ENCODE measurements at places on chromosomes 16 and 17. TPM values are rescaled to one million over a fixed set of nuclear protein-coding genes. Genes with fewer than 3 reads are reported as not detected.

GRCh38 chr17:50217591-50217990, 16.2 kb upstream of the COL1A1 start:
- no peaks in the 10 kb centered on the region for H3K36me3 ChIP-seq
- H3K4me1 ChIP-seq = no peaks in the 10 kb centered on the region

- peaks cover 5% of the 10 kb centered on the region for H3K27me3 ChIP-seq
- no peak overlapping the region for H3K27ac ChIP-seq
- no peaks in the 10 kb centered on the region for H3K4me1 ChIP-seq
- DNase-seq = no peak
- H3K36me3 ChIP-seq = no peaks in the 10 kb centered on the region
Observed at GRCh38 chr17:73952082-73952479, 251.4 kb upstream of the RPL38 start.

The TMIGD1 gene
- total RNA-seq = not detected

The CACNA1G gene
- 1.7 TPM for total RNA-seq

The FOXN1 gene
- total RNA-seq = not detected
